Suppressor macrophage treated with lipopolysaccharide for 4 hours (primary cell): ENCODE measurements at places on chromosomes 2 and 18.

DNA sequence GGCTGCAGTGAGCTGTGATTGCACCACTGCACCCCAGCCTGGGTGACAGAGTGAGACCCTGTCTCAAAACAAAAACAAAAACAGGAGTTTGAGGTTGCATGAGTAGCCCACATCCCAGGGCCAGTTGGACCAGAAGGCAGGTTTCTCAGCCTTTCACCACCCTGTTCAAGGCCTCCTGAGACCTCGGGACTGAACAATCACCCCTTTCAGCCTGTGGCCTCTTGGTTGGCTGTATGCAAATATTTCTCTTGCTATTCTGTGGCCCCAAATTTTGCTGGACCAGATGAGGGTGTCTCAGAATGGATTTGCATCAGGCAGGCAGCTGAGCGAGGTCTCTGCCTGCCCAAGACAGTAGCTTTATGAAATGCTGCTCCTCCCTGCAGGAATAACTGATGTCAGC is 56.9 kb downstream of the DPYSL5 start:
- DNase-seq, result no peak

DNA sequence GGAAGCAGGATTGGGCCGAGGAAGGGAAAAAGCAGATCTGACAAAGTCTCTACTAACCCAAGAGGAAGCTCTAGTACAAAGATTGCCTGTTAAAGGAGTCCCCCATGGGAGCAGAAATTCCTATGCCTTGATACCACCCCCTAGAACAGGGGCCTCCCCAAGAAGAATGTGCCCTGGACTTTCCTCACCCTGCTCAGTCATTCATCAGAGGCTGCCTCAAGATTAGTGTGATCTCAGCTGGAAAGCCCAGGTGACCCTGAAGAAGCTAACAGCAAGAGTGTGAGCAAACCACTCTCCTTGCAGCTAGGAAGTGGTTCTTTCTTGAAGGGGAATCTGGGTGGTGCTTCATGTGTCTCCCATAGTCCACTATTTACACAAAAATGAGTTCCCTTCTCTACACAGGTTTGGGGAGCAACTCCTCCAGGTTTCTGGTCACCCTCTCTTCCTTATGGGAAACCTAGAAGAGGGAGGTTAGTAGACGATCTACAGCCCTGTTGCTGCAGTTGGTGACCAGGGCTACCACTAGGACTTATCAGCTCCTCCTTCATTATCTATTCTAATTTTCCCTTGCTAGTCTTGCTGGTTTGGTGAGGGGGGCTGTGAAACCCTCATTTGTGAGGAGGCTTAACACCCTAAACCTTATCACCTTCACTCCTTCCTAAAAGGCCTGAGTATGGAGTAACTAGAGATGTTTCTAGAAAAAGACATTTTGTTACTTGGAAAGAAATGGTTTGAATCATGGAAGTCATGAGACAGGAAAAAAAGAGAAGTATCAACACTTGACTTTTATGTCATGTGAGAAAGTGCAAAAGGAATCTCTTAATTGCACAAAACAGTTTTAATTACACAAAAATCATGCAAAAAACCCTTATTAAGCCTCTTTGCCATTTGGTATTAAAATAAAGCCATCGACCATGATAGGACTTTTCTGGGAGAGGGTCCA is 2.9 kb upstream of the WDR7 start:
- DNase-seq, result peak; percentile 57

DNA sequence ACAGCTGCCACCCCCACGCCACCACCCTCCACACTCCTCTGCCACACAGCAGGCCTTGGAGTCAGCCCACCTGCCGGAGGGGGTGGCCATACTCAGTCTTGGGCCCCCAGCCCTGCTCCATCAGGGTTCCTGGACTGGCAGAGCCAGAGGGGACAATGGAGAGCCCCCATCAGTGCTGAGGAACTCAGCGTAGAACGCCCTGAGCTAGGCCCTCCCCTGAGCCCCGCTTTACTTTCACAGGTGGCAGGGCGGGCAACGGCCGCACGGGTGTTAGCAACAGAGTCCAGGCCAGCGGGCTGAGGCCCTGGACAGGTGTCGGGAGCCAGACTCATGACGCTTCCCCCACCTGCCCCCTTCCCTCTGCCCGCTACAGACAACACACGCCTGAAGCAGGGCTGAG is 47.1 kb downstream of the FOSL2 start:
- DNase-seq, result no peak

DNA sequence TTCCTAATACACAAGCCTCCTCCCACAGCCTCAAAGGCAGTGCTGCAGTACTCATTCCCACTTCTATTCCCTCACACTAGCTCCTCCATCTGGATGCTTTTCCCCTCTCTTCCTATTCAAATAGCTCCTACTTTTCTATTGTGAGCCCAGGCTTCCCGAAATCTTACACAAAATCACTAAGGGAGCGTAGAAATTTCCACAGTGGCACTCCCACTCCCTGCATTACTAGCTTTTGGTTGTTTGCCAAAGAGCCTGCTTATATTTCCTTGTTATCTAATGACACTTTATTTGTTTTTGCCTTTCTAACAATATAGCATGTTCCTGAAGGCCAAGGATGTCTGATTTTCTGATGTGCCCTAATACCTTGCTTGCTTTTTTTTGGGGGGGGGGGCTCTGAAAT is 10.9 kb downstream of the EPAS1 start:
- no peak for DNase-seq

DNA sequence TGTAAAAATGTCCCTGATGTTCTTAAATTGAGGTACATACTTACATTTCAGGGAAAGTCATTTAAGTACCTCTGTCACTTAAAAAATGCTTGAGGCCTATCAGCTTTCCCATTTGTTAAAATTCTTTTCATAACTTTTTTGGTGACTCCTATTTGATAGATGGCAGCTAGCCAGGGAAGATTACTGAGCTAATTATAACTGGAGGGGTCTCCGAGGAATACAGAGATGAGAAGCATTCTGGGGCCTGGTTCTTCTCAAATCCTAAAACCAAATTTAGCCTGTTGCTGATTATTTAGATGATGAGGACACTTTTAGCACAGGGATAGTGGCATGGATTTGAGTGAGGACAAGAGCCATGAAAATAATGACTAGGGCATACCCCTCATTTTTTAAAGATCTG is 4.8 kb downstream of the UGP2 start:
- no peak for DNase-seq

GRCh38 chr2:12717191-12718014 is 667 bp downstream of the TRIB2 start:
- DNase-seq, result peak; percentile 40

DNA sequence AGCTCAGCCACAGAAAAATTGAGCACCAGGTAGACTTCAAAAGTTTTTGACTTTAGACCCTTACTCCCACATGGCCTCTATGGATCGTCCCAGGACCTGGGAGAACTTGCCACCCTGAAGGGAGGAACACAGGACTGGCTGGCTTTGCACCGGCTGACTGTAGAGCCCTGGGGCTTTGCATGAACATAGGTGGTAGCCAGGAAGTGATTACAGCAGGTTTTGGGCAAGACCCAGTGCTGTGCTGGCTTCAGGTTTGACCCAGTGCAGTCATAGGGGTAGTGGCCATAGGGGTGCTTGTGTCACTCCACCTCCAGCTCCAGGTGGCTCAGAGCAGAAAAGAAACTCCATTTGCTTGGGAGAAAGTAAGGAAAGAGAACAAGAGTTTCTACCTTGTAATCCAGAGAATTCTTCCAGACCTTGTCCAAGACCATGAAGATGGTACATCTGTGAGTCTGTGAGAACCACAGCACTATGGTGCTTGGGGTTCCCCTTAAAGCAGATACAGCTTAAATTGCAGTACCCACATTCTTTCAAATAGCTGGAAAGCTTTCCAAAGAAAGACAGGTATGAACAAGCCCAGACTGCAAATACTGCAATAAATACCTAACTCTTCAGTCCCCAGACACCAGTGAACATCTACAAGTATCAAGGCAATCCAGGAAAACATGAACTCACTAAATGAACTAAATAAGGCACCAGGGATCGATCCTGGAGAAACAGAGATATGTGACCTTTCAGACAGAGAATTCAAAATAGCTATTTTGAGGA is 13.0 kb upstream of the SESTD1 start:
- no peak for DNase-seq

- DNase-seq, result peak; percentile 83
Measured at GRCh38 chr2:30115141-30115980, 31.4 kb upstream of the YPEL5 start.

DNA sequence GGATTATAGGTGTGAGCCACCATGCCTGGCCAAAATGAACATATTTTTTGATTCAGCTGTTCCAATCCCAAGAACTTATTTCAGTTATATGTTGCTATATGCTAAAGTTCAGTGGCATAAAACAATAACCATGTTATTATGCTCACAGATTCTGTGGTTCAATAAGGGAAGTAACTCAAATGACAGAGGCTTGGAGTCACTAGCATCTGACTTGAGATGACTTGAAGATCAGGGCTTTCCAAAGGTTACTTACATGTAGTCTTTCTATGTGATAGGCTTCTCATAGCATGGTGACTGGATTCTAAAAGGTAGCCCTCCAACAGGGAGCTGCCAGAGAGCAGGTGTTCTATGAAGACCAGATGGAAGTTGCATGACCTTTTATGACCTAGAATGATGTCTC is 17.2 kb downstream of the CLK1 start:
- DNase-seq, result peak; percentile 76

DNA sequence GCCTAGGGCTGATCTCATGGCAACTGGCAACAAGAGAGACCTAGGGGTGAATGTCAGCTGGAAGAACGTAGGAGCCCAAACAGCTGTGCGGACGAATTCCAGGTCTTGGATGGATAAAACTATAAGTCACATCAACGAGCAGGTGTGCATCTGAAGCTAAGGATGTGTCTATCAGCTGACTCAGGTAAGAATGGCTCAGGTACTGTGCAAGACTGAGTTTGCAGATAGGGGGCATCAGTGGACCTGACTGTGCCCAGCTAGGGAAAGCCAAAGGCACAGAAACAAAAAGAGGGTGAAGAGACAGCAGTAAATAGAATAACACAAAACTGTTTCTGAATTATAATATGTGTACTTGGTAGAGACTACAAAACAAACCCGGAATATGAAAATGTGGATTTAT is 357.3 kb downstream of the ZEB2 start:
- no peak for DNase-seq

DNA sequence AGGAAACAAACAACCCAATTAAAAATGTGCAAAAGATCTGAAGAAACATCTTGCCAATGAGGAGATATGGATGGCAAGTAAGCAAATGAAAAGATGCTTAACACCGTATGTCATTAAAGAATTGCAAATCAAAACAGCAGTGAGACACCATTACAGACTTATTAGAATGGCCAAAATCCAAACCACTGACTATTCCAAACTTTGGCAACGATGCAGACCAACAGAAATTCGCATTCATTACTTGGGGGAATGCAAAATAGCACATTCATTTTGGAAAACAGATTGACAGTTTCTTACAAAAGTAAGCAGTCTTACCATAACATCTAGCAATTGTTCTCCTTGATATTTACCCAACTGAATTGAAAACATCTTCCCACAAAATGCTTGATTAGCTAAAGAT is 1118.7 kb downstream of the SUCLG1 start:
- DNase-seq, result no peak

- DNase-seq, result no peak
Measured at GRCh38 chr2:50455351-50455939, 576.5 kb downstream of the NRXN1 start.

DNA sequence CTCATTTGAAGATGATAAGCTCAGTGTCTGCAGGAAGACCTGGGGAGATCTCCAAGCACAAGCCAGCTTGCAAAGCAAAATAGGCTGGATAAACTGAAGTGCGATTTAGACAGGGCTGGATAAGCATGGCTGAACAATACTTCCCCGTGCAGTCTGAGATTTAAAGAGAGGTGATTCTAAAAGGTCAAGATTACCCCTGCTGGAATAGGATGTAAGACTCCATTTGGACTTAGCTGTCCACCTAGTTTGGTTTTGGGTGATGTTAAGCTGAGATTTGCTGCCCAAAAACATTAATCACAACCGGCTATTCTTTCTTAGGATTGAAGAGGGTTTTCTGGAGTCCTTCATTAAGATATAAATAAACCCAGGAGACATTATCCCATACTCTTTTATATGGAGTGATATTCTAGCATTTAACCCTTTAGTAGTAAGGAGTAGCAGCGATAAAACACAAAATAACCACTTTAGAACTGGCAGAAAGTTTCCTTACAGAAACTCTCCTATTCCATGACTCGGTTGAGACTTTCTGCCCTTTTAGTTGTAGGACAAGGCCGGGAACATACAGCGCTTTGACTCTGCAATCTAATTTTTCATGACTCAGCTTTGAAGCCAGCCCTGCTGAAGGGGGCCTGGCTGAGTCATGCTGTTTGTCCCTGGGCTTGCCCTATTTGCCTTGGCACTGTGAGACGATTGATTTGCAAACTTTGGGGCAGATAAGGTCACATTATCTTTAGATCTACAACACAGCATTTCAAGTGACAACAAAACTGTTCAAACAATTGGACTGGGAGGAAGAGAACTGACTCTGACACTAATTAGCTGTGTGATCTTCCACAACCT is 238.2 kb downstream of the GCA start:
- DNase-seq, result no peak

GRCh38 chr2:74321737-74322136 is 21.5 kb downstream of the SLC4A5 start:
- no peak for DNase-seq

GRCh38 chr2:159133797-159134196 is 152.7 kb downstream of the WDSUB1 start:
- no peak for DNase-seq

GRCh38 chr18:34321066-34321465 is 96.4 kb upstream of the NOL4 start:
- no peak for DNase-seq

- no peak for DNase-seq
Measured at GRCh38 chr2:190563646-190564045, 29.1 kb upstream of the NEMP2 start.

GRCh38 chr2:100976645-100977391 is 25.3 kb upstream of the RPL31 start:
- no peak for DNase-seq

- DNase-seq, result no peak
Measured at GRCh38 chr2:75221862-75222261, 22.5 kb upstream of the TACR1 start.

GRCh38 chr2:138433995-138434951 is 67.3 kb upstream of the SPOPL start:
- no peak for DNase-seq

DNA sequence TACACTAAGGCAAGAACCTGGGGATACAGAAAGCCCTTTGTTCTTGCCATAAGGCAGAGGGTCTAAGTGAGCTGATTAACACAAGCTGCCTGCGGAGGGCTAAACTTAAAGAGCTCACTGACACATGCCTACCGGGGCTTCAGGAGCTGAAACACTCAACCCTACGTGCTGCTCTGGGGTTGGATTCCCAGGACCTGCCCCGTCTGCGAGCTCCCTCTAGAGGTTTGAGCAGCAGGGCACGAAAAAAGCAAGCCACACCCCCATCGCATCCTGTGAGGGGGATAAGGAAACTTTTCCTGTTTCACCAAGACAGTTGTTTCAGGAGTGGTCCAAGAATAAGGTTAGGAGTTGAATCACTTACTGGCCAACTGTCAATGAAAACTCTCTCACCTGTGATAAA is 562.1 kb downstream of the TMX3 start:
- no peak for DNase-seq

- DNase-seq, result no peak
Measured at GRCh38 chr18:76274468-76275289, 220.4 kb downstream of the ZNF516 start.

GRCh38 chr2:217886091-217886490 is 116.7 kb downstream of the TNS1 start:
- no peak for DNase-seq
